Activated CD4-positive, CD25-positive, alpha-beta regulatory T cell treated with anti-CD3 and anti-CD28 coated beads, Interleukin-2, amount 50 U/mL, for 72 hours (primary cell): ENCODE measurements at places on chromosomes 12 and 14.

GRCh38 chr14:95320078-95320895 lies 579 bp upstream of the CLMN start:
- no peak for DNase-seq

DNA sequence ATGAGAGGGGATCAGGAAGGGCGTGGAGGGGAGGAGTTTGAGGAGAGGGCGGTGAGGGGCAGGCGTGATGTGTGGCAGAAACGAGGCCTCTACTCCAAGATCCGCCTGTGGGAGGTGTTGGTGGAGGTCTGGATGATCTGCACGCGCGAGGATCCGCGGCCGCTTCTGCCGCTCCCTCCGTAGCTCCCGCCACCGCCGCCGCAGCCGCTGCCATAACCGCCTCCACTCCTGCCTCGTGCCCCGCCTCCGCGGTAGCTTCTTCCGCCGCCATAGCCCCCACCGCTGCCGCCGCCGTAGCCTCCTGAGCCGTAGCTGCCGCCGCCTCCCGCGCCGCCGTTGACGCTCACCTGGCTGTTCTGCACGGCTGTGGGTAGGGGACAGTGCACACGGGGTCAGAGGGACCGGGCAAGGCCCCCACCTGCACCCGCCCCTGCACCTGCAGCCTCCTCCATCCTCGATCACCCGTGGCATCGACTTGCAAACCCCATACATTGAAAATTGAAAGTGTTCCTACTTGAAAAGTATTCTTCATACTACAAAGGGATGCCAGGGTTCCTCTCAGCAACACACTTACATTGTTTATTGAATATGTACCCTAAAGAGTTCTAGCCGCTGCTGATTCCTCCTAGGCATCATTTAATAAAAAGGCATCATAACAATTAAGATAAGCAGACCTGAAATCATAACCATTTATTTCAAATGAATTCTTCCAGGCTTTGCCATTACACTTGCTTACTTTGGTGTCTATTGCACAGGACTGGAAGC lies 11.1 kb upstream of the KRT1 start:
- DNase-seq, result peak; percentile 49

DNA sequence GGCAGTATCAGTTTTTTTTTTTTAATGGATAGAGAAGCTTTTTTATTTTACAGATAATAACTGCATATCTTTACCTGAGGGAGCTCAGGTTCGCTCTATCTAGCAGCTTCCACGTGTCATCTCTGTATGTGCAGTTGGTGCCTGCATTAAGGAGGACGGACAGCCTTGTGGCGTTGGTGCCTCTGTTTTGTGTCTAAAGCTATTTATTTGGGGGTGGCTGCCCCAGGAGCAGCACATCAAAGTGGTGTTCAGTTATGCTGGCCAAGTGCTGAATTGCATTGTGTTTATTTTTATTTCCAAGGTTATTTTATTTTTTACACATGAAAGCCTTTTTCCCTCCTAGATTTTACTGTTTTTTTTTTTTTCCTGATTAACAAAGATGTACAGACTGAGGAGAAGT lies 59.7 kb downstream of the RASSF3 start:
- DNase-seq, result no peak

GRCh38 chr14:42027271-42027670 lies 420.6 kb downstream of the LRFN5 start:
- no peak for DNase-seq

DNA sequence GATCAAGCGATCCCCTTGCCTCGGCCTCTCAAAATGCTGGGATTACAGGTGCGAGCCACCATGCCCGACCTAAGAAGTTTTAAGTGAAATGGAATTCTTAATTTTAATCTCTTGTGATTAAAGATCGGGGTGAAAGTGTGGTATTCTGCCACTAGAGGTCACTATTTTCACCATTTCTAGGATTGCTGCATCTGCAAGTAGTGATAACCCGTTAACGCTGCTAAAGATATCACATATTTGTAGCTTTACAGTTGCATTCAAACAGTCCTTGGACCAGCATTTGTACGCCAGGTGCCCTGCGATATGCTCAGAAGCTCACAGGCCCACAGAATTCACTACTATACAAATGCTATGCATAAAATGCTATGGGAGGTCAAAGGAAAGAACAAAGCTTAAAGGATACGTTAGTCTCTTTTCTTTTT lies 19.3 kb downstream of the CCDC62 start:
- no peak for DNase-seq

GRCh38 chr12:52759218-52759617 lies 17.9 kb downstream of the KRT76 start:
- DNase-seq, result no peak

DNA sequence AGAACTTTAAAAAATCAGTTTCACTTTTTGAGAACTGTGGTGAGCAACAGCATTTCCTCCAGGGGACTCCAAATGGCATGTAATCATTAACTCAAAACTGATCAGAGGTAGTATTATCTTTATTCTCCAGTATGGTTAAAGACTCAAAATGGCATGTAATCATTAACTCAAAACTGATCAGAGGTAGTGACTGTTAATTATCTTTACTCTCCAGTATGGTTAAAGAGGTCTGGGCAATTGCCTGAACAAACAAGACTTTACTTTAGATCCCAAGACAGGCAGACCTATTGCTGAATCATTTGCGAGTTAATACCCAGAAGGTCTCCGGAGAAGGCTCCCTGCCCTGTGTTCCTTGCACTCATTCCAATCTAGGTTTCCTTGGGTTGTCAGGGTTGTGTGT lies 6.6 kb upstream of the ACADS start:
- DNase-seq, result no peak

- DNase-seq, result no peak
Measured at GRCh38 chr12:28316049-28316448, 125.8 kb downstream of the CCDC91 start.

DNA sequence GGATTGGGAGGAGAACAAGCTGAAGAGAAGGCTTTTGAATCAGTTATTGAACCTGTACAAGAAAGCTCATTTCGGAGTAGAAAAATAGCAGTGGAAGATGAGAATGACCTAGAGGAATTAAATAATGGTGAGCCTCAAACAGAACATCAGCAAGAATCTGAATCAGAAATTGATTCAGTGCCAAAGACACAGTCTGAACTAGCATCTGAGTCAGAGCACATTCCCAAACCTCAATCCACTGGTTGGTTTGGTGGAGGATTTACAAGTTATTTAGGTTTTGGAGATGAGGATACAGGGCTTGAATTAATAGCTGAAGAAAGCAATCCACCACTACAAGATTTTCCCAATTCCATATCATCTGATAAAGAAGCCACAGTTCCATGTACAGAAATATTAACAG lies 13.5 kb downstream of the MIA2 start:
- no peak for DNase-seq

DNA sequence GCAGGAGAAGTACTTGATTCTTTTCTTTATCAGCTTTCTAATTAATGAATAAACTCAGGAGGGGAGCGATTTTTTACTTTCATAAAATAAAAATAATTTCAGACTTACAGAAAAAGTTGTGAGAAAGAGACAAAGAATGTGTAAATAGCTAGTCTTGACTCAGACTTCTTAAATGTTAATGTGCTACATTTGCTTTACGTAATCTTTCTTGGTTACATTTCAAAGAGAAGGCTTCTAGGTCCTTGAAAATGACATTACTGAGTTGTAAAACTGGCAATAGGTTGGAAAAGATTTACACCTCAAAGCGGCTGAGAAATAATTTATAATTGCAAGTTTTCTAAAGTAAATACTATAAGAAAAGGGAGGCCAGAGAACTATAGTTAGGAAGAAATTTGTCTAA lies 28.6 kb downstream of the GABARAPL1 start:
- DNase-seq, result no peak

DNA sequence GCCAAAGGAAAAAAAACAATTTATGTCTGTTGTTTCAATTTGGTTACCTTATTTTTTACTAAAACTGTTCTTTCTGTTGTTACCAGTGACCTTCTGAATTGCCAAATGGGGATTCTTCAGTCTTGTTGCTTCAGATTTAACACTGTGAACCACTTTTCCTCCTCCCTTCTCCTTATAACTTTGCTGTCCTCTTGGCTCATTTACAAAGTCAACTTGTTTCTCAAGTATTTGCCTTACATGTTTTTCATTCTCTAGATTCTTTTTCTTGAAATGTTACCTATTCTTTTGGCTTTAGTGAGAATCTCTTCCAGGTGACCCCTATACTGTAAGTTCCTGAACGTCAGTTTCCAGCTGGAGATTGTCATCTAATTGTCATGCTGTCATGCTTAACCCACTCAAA lies 19.4 kb downstream of the FUT8 start:
- DNase-seq, result no peak

DNA sequence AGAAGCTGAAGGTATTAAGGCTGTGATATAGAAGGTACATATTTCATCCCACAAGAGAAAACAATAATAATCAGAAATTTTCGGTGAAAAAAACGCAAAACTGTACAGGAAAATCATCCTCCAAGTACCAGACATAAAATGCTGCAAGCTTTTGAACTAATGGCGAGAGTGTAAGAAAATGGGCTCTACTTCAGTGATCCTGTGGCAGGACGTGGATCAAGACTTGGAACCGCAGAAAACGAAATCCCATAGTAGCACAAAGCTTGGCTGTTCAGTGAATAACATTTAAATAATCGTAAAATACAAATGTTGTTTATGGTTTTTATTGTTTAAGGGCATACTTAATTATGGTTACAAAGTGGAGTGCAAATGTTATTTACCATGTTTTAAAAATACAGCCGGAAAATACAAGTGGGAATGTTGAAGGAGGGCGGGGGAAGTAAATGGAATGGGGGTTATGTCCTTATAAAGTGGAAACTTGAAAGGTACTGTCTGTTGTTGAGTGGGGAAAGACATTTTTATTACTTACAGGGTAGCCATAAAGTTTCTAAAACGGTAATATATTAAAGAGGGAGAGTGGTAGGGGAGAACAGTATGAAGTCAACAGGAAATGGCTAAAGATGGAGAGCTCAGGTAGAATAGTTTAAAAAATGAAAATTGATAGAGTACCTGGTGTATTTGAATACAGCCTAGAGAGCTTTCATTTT lies 1.1 kb downstream of the SMIM10L1 start:
- DNase-seq, result no peak

- DNase-seq, result no peak
Measured at GRCh38 chr14:102318781-102319276, 717 bp upstream of the ZNF839 start.

DNA sequence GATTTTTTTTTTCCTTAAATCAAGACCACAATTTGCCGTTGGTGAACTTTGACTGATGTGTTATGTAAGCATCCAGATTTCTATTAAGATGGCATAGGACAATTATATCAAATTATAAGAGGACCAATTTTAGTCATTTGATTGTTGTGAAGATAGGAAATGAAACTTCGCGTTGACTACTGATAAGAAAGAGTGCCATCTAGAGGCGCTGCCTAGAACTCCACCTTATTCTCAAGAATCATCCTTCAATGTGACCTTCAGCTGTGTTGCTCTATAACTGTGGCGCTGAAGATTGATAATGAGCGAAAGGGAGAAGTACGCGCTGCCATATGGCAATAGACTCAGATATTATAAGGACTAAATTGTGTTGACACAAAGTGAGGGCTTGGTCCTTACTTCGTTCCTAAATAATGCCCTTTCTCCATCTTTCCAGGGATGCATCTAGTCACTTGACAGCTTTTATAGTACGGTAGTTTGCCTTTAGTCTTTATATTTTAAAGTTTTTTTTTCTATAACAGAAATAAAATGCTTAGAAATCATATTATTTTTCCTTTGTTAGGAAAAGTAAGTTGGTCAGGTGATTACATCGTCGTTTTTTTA lies 350.8 kb upstream of the STXBP6 start:
- no peak for DNase-seq

GRCh38 chr12:49874142-49874897 lies 29.4 kb downstream of the FAIM2 start:
- DNase-seq, result peak; percentile 20

GRCh38 chr12:2463719-2464118 lies 331.1 kb upstream of the FKBP4 start:
- no peak for DNase-seq

GRCh38 chr14:48771717-48772116 lies 814.5 kb downstream of the RPS29 start:
- DNase-seq, result no peak

- DNase-seq, result no peak
Measured at GRCh38 chr12:68290126-68290525, 36.7 kb upstream of the IL22 start.

GRCh38 chr12:15532364-15532977 lies 210.2 kb downstream of the PTPRO start:
- DNase-seq, result no peak

DNA sequence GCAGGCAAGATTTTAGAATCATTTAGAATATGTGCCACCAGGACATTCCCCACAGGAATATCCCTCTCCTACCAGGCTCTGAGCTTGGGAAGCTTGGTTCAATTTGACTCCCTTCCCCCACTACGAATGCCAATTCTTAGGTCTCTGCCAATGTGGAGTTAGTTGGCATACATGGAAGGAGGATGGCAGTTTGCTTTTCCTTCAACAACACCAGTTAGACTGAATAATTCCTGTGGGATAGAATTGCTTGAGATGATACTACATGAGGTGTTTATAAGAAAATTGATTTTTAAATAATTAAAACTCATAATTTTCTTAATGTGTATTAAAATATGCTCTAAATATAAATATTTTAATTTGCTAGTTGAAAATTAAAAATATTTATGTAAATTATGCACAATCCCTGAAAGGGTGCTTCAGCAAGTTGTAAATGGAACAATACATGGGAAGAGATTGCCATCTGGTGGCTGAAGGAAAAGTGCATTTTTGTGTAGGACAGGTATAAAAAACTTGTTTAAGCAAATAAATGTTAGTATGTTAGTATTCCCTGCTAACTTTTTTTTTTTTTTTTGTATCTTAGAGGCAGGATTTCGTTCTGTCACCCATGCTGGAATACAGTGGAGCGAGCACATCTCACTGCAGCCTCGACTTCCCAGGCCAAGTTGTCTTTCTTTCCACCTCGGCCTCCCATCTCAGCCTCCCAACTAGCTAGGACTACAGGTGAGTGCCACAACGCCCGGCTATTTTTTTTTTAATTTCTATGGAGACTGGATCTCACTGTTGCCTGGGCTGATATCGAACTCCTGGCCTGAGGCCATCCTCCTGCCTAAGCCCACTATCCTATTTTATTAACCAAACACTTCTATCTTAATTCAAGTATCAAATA lies 25.8 kb upstream of the STRAP start:
- no peak for DNase-seq

DNA sequence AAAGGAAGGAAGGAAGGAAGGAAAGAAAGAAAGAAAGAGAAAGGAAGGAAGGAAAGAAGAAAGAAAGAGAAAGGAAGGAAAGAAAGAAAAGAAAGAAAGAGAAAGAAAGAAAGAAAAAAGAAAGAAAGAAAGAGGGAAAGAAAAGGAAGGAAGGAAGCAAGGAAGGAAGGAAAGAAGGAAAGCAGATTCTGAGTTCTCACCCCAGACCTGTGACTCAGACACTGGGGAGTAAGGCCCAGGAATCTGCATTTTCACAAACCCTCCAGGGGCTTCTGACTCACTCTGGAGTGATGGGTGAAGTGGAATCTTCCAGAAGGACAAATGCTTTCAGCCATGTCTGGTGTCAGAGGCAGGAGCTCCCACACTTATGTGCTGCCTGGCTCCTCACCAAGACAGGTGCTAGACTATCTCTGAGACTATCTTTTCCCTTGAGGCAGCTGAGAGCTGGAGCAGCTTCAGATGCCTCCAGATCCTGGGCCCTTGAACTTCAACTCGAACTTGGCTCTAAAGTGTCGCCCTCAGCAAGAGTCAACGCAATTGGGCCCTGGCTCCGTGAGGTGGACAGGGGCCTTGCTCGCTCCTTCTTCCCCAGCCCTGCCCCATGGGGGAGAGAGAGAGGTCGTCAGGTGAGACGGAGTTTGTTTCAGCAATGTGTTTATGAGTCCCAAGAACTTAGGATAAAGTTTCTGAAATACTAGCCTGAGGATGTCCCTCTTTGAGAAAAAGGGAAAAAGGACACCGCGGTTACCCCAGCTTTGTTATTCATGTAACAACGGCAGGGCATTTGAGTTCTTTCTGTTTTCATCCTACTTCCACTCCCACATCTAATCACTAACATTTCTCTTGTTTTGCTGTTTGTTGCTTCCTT lies 19.8 kb upstream of the SCARB1 start:
- no peak for DNase-seq
